ENCODE measurements at places on chromosomes 3 and 15.

DNA sequence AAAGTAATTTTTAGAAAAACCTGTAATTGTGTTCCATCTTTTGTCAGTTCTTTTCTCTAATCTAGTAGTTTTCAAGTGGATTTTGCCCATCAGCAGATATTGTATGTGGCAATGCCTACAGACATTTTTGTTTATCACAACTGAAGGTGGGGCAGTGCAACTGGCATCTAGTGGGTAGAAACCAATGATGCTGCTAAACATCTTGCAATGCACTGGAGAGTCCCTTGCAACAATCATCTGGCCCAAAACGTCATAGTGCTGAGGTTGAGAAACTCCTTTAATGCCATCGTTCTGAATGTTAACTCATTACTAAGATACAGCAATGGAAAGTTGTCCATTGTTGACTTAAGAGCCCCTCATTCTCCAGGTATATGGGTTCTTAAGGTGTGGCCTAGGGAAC lies 80.1 kb downstream of the BTD start:
- no peak for DNase-seq

DNA sequence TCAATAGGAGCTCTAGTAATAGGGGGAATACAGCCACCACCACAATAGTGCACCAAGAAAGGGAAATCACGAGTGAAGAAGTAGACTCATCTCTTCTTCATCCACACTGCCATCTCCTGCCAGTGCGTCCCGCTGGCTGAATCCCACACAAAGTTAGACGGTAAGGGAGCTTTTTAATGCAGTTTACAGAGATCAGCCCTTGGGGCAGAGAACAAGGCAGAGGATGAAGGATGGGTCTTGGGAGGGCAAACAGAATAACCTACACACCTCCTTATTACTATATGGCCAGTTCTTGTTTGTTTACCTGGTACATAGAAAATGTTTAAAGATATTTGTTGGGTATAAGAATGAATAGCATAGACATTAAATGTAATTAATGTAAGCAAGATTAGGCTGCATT lies 11.0 kb upstream of the DPH6 start:
- DNase-seq, result no peak

DNA sequence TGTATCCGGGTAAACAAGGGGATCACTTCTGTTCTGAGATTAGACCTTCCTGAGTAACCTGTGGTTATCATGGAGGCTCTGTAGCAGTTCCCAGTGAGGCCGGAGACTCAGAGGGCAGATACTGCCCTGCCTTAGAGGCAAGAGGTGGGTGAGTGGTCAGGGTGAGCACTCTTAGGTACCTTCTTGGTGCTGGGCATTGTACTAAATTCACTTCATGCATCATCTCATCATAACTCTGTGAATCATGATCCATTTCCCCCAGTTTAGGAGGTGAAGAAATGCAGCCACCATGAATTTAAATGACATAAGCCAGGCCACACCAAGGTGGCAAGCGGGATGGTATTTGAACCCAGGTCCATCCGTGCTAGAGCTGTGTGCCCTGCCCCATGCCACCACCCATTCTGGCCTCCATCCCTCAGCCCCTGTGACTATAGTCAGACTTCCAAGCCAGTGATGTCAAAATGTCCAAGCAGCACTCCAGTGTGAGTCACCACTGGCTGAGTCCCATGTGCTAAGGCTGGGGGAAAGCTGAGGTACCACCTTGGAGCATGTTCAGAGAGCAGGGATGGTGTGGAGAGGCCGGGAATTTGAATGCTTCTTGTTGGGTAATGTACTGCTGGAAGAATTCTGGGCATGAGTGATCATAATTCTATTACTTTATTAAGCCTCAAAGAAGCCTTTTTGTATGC lies 88.8 kb downstream of the EPHB1 start:
- no peak for DNase-seq

DNA sequence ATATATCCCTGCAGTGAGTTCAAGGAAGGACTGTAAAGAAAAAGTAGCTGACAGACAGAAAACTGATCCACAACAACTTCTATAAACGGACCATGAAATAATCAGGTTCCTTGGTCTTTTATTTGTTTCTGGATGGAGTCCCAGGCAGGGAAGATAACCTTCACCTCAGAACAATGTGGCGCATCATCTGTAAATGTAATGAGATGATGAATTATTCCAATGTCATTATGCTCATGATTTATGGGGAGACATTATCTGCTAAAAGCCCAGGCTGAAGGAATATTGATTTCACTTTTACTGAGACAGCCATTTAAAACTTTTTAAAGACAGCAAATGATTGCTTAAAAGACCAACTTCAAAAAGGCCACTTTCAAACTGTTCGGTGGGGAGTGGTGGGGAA lies 354.9 kb upstream of the ADAMTS9 start:
- DNase-seq, result no peak

GRCh38 chr3:172546628-172547214 lies 23.5 kb upstream of the TNFSF10 start:
- DNase-seq, result no peak

- peak; percentile 8 for DNase-seq
Observed at GRCh38 chr3:146469150-146470017, at the start of gene PLSCR2. Gene PLSCR2 (minus strand): TSS chr3:146469561. CDS start chr3:146459904, 9,657 bp downstream.

DNA sequence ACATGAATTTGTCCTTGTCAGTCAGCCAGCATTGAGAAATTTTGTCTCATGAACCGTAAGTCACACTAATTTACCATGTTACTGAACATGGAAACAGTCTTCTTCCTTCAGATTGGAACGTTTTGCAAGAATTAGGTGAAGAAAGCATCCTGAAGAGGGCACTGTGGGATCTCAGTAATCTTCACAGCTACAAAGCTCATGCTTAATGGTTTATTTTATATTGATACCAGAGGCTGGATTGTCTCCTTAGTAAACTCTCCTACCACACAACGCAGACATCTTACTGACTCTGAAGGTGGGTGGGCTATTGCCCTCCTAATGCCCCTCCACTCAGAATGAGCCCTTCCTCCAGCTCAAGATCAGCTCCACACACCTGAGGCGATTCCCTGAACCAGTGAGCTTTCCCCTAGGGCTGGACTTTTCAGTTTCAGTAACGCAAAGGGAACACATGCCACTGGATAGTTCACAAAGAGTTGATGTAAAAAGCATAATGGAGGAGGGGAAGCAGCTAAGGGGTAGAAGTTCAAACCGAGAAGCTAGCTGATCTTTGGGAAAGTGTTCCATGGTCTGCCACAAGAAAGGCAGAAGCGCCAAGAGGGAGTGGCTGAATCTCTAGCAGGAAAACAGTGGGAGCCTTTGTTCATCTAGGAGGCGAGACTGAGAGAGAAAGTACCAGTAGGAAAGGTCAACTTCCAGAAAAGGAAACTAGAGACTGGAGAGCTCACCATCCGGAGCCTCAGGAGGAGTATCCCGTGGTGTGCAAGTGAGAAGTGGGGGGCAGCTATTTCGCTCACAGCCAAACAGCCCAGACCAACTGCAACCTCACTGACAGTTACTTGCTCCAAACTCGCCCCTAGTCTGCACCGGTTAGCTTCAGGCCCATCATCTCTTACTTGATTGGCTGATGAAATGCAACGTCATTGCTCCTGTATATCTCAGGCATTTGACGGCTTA lies at the start of gene SLC9C1:
Gene SLC9C1, minus strand, starts transcription at position 849 of the 954 bp plus-strand sequence. CDS start 7,425 bp downstream, outside the sequence.
- no peak for DNase-seq

DNA sequence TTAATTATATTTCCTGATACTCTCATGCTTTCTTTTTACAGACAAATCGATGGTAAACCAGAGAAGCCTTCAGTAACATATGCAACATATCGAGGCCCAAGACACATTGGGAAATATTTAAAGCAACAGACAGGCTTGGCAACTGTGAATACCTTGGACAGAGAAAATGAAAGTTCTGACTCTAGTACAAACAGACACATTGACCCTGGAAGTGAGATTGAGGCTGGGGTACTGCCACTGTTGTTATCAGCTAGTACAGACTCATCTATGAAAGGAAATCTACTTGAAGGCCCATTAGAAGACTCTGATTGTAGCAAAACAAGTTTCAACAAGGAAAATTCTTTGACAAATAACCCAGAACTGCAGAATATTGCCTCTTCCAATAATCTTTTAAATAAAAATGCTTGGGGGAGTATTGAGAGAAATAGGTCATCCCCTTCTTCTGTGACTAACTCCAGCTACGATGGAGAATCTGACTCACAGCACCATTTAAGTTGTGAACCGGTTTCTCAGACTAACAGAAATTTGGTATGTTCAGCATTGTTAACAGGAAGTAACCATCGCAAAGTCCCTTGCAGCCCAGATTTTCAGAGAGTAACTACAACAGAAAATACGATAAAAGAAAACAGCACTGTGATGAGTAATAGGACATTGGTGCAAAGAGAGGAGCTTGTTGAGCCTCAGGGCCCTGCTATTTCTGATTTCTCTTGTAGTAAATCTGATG lies 50.2 kb downstream of the CRYBG3 start:
- DNase-seq, result no peak

GRCh38 chr3:52518723-52519444 lies 14.8 kb downstream of the NT5DC2 start:
- no peak for DNase-seq

DNA sequence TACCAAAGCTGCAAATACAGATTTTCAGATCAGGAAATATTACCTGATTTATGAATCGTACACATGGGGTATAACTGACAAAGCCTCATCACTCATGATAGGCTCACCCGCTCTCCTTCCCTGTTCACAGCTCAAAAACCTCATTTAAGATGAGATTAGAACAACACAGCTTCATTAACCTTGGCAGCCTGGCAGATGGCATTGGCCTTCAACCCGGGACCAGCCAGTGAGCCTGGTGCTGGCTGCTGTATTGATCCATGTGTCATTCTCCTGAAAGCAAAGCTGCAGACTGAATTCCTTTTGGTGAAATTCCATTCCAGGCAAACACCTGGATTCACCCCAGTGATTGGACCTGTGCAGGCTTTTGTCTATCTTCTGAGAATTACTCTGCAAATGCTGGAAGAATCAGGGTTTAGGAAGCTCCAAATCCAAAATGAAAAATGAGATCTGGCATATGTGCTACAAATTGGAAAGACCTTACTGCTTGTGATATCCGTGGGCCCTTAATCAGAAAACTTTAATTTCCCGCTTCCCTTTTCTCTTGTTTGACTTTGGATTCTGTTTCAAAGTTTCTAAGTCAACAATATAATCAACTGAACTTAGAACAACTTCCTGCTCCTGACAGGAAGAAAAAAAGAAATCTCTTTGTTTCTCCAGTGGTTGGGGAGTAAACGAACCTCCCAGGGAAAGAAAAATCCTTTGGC lies 189.1 kb upstream of the KBTBD8 start:
- DNase-seq, result peak; percentile 70

- DNase-seq, result peak; percentile 6
Observed at GRCh38 chr15:64430000-64430735, 30.2 kb upstream of the ZNF609 start.

DNA sequence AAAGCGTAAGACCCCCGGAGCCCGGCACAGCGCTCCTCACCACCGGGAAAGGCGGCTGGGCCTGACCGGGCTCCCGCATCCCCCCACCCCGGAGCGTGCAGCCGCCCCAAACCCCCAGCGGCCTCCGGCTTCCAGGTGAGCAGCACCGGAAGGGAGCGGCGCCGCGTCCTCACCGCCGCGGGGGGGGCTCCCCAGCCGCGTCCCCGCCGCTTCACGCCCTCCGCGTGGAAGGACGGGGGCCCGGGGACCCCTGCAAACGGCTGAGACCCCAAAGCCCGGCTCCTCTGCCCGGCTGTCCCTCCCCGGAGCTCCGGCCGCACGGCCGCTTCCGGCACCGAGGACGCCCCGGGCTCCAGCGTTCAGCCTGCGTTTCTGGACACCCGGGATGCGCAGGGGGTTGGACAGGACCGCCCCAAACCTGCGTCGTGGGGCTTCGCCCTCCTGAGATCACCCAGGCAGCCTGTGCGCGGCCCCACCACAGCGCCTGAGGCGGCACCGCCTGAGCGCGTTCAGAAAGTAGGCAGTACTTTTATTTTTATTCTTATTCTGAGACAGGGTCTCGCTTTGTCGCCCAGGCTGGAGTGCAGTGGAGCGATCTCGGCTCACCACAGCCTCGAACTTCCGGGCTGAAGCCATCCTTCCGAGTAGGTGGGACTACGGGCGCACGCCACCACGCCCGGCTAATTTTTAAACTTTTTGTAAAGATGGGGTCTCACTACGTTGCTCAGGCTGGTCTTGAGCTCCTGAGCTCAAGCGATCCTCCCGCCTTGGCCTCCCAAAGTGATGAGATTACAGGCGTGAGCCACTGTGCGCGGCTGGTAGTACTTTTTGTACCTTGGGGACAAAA lies 51.6 kb upstream of the BLM start:
- no peak for DNase-seq

Measured in DMS 273 treated with DMSO at 0.1 percent for 48 hours (cell line).